SK-N-SH (cell line): ENCODE measurements at places on chromosomes 6 and 20. TPM values are rescaled to one million over a fixed set of nuclear protein-coding genes. Genes with fewer than 3 reads are reported as not detected.

Gene BTNL2
- not detected in 2 replicates for polyA plus RNA-seq

DNA sequence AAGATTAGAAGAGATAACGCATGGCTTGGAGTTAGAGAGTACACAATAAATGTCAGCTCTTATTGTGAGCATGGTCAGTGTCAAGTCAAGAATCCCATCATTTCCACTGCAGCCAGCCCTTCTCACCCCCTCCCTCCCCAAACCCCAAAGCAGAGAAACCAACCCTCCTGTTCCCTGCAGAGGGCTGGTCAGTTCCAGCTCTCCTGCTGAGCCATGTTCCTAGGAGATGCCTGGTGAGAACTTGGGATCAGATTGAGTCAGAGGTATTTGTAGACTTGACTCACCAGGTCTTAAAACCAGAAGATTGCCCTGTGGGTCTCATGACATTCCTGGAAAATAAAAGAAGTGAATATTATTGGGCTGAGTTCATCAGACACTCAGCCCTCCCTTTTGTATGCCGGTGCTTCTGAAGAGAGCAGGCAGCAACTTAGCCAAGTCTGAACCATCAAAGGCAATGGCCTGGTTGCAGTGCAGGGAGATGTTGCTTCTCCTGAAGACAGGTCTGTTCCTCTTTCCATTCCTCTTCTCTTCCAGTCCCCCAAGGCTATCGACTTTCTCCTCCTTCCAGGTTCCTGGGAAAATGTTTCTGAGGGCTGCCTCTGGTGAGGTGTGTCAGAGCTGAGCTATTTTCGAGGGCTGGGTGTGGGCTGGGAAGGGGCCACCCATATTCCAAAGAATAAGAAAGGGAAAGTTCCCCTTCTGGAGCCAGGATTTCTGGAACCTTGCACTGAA is 278.2 kb upstream of the SUPT3H start:
- H3K27ac ChIP-seq = no peak overlapping the region
- no peaks in the 10 kb centered on the region; the same call in 1 of the 2 replicates for H3K4me1 ChIP-seq
- no peak for DNase-seq
- H3K36me3 ChIP-seq = no peaks in the 10 kb centered on the region
- H3K27me3 ChIP-seq = no peaks in the 10 kb centered on the region
- H3K4me3 ChIP-seq = peak overlapping the region; percentile 33

Gene TPD52L1
- 0.13 and 0.19 TPM in 2 replicates for polyA plus RNA-seq

DNA sequence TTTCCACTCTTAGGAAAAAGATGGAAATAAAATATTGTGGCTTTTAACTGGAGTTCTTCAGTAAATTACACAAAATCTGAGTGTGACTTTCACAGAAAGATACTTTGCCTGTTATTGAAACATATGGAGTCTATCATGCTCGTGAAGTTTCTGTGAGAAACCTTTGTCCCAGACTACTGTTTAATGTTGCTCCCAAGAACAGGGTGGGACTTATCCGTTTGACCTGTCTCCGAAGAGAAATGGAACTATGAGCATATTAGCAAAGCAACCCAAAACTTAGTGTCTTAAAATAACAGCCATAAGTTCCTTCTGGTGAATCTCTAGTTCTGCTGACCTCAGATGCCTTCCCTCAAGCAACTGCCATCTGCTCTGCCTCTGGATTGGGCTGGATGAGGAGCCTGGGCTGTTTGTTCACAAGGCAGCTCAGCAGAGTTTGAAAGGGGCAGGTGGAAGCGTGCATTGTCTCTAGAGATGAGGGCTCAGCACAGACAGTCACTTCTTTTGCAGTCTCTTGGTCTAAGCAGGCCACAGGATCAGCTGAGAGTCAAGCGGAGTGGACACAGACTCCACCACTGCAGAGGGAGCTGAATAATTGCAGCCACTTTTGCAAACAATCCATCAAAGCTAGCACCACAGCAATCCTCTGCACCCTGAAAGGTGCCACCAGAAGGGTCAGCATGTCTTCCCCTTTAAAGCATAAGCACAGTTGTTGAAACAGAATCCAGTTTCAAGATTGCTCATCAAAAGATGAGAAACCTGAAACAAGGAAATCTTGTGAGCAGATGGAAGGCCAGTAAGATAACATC is 52.8 kb downstream of the MYB start:
- no peaks in the 10 kb centered on the region for H3K36me3 ChIP-seq
- H3K4me3 ChIP-seq = no peak overlapping the region
- H3K27ac ChIP-seq = no peak overlapping the region

Gene SCRT2
- not detected in 2 replicates for polyA plus RNA-seq

- H3K36me3 ChIP-seq = no peaks in the 10 kb centered on the region
- H3K27ac ChIP-seq = no peak overlapping the region
- no peak for DNase-seq
- no peaks in the 10 kb centered on the region for H3K4me1 ChIP-seq
Observed at GRCh38 chr20:39089029-39089428, 126.9 kb downstream of the DHX35 start.

DNA sequence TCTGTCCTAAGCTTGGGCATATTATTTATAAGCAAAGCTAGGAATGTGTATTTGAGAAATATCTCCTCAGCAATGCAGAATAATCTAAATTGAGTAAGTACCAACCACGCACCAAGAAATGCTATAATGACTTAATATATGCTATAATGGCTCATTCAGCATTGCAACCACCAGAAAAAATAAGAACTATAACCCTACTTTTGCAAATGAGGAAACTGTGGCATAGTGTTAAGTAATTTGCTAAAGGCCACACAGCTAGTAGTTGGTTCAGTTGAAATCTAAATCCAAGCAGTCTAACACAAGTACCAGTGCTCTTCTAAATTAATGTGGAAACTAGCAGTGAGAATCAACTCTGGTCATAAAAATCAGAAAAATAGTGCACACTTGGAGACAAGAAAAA is 35.7 kb downstream of the HBS1L start:
- no peaks in the 10 kb centered on the region for H3K27me3 ChIP-seq
- no peaks in the 10 kb centered on the region for H3K36me3 ChIP-seq
- H3K4me1 ChIP-seq = peaks cover 6% of the 10 kb centered on the region; the same call in 1 of the 2 replicates
- no peak overlapping the region for H3K4me3 ChIP-seq

DNA sequence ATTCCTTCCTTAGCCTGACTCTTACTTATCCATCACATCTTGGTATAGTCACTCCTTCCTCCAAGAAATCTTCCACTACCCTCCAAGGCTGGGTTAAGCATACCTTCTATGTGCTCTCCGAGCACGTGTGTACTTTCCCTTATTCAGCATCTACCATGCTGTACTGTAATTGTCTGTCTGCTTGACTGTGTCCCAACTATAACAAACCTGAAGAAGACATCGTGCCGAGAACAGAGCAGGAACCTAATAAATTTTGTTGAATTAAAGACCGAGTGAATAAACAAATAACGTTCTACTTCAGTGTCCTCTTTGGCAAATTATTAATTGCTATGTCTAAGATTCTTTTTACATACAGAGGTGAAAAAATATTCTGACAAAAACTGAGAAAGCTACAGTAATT is 35.8 kb downstream of the USP49 start:
- no peaks in the 10 kb centered on the region for H3K36me3 ChIP-seq
- no peak overlapping the region for H3K27ac ChIP-seq
- H3K4me1 ChIP-seq = no peaks in the 10 kb centered on the region
- no peak overlapping the region for H3K4me3 ChIP-seq
- H3K27me3 ChIP-seq = no peaks in the 10 kb centered on the region
- no peak for DNase-seq

GRCh38 chr6:45543298-45544235 is 165.8 kb upstream of the SUPT3H start:
- H3K27me3 ChIP-seq = no peaks in the 10 kb centered on the region
- no peak for DNase-seq
- peaks cover 2% of the 10 kb centered on the region; the same call in 1 of the 2 replicates for H3K36me3 ChIP-seq
- H3K27ac ChIP-seq = no peak overlapping the region

Gene GINS1
- 5.1 and 5.8 TPM in 2 replicates for polyA plus RNA-seq

Gene AVP
- polyA plus RNA-seq = not detected in 2 replicates

DNA sequence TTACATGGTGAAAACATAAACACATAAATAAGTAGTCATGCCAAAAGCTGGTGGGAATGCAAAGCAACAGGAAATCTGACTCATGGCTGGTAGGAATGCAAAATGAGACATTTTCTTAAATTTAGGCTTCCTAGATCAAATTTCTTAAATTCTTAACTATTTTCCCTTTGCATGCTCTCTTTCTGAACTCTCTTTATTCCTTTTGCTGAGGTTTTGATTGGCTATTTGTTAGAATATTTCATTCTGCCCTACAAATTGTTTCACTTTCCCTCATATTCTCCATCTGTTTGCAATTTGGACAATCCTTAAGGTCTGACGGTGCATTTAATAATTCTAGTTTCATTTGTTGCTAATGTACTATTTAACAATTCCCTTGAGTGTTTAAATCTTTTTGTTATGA is 437.5 kb upstream of the RGS17 start:
- no peak for DNase-seq
- no peaks in the 10 kb centered on the region for H3K27me3 ChIP-seq
- peak overlapping the region; percentile 21; the same call in 1 of the 2 replicates for H3K4me3 ChIP-seq
- peak overlapping the region; percentile 76 for H3K27ac ChIP-seq
- peaks cover 4% of the 10 kb centered on the region; the same call in 1 of the 2 replicates for H3K4me1 ChIP-seq

Gene SNAP91
- polyA plus RNA-seq = 0.64 and 2.0 TPM in 2 replicates

GRCh38 chr20:3710011-3710466 is 2.4 kb downstream of the SIGLEC1 start:
- H3K4me1 ChIP-seq = no peaks in the 10 kb centered on the region
- H3K4me3 ChIP-seq = no peak overlapping the region
- DNase-seq = no peak
- H3K27me3 ChIP-seq = no peaks in the 10 kb centered on the region

DNA sequence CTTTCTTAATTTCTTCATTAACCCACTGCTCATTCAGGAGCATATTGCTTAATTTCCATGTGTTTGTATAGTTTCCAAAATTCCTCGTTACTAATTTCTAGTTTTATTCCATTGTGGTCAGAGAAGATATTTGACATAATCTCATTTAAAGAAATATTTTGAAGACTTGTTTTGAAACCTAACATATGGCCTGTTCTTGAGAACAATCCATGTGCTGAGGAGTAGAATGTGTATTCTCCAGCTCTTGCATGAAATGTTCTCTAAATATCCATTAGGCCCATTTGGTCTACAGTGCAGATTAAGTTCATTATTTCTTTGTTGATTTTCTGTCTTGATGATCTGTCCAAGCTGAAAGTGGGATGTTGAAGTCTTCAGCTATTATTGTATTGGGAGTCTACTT is 251.7 kb downstream of the ALDH8A1 start:
- no peaks in the 10 kb centered on the region for H3K36me3 ChIP-seq
- no peak overlapping the region for H3K27ac ChIP-seq

Gene ZKSCAN8
- 4.3 and 5.8 TPM in 2 replicates for polyA plus RNA-seq

Gene SLC32A1
- not detected in 2 replicates for polyA plus RNA-seq

GRCh38 chr6:32796848-32797776 is 19.7 kb downstream of the HLA-DOB start:
- peaks cover 37% of the 10 kb centered on the region; the same call in 1 of the 2 replicates for H3K27me3 ChIP-seq
- H3K27ac ChIP-seq = no peak overlapping the region
- peak; percentile 48 for DNase-seq
- no peaks in the 10 kb centered on the region for H3K36me3 ChIP-seq

- no peak overlapping the region for H3K4me3 ChIP-seq
- H3K4me1 ChIP-seq = no peaks in the 10 kb centered on the region
- H3K27me3 ChIP-seq = no peaks in the 10 kb centered on the region
- no peak overlapping the region for H3K27ac ChIP-seq
- DNase-seq = no peak
- no peaks in the 10 kb centered on the region for H3K36me3 ChIP-seq
Observed at GRCh38 chr20:23654000-23654399, 16.2 kb upstream of the CST3 start.

GRCh38 chr20:14801591-14802325 is 464.3 kb upstream of the FLRT3 start:
- no peaks in the 10 kb centered on the region for H3K36me3 ChIP-seq
- peaks cover 26% of the 10 kb centered on the region for H3K4me1 ChIP-seq
- H3K27me3 ChIP-seq = no peaks in the 10 kb centered on the region
- H3K4me3 ChIP-seq = no peak overlapping the region
- no peak overlapping the region for H3K27ac ChIP-seq

GRCh38 chr6:20946022-20946421 is 411.8 kb downstream of the CDKAL1 start:
- H3K4me1 ChIP-seq = no peaks in the 10 kb centered on the region
- no peak for DNase-seq

DNA sequence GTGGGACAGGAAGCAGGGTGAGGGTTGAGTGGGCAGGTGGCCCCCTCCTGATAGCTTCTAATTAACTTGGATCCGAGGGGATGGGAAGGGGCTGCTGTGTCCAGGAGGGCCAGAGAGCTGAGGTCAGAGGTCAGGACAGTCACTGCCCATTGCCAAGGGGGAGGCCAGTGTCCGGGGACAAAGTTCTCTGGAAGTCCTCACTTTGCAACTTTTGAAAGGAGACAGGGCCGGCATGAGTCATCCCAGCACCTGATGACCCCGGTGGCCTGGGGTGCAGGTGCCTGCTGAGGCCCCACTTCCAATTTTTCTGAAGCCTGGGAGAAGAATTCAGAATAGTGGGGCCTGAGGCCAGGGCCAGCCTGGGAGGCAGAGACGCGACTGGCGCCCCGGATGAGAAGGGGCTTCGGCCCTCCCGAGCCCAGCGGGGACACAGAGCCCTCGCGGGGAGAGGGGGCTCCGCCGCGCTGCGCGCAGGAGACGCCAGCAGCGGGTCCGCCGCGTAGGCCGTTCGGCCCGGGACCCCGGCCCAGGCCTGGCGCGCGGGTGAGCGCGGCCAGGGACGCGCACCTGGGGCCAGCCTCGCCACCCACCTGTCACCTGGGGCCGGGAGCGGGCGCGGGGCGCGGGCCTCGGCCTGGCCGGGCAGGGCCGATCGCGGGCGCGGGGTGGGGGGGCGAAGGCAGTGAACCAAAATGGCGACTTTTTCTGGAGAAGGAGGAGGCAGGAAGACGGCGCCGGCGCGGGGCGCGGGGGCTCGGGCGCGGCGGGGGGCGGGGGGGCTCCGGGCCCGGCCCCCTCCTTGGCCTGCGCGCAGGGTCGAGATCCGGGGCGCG is 586 bp downstream of the ZNF512B start:
- peaks cover 17% of the 10 kb centered on the region; the same call in 1 of the 2 replicates for H3K4me1 ChIP-seq
- peaks cover 28% of the 10 kb centered on the region; the same call in 1 of the 2 replicates for H3K36me3 ChIP-seq
- peak overlapping the region; percentile 81 for H3K4me3 ChIP-seq
- peak; percentile 86 for DNase-seq
- no peaks in the 10 kb centered on the region for H3K27me3 ChIP-seq
- H3K27ac ChIP-seq = peak overlapping the region; percentile 27; the same call in 1 of the 2 replicates

Gene IL17A
- not detected in 2 replicates for polyA plus RNA-seq

Gene F13A1
- not detected in 2 replicates for polyA plus RNA-seq

DNA sequence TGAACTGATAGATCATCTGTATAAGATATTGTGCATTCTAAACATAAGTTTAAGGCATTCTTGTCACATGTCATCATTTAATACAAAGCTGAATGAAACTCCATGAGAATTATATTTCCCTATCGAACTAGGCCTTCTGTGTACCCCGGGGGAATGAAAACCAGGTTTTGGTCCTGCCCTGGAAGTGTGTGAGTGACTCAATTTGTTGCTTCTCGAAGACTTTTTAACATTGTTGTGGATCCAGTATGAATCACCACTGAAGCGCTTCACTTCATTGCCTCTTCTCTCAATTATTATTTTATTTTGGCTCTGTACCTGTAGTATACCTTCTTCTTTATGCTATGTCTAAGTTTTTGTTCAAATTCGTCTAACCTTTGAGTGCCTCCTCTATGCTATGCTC is 150.8 kb downstream of the GRIK2 start:
- H3K36me3 ChIP-seq = no peaks in the 10 kb centered on the region
- DNase-seq = no peak
- no peak overlapping the region for H3K27ac ChIP-seq
- no peaks in the 10 kb centered on the region; the same call in 1 of the 2 replicates for H3K4me1 ChIP-seq
- no peaks in the 10 kb centered on the region for H3K27me3 ChIP-seq
- H3K4me3 ChIP-seq = no peak overlapping the region
